ENCODE measurements at places on chromosomes 3 and 15.
A peak's percentile ranks its signal among the peaks of the same experiment; 100 is the strongest.

DNA sequence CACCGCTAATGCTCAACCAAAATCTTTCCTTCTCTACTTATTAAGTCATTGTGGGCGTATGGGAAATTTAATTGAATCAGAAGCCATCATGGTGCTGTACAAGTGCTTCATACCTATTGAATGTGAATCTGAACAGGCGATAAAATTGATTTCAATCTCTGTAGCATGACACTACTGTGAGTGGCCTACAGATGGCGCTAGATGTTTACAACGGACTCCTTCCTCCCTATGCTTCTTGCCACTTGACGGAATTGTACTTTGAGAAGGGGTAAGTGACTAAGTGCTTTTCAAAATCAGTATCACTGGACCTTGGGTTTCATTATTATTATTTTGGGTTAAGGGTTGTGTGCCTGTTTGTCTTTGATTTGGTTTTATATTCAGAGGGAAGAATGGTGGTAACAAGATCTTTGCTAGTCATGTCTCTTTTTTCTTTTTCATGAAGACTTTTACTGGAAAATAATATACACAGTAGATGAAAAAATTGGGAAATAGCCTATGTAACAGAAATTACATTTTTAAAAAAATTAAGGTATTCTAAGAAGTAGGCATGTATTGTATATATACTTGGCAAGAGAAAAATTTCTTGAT is 35.4 kb downstream of the ACP3 start:
- DNase-seq = peak; percentile 14

GRCh38 chr3:11661052-11661656 is 17.4 kb upstream of the VGLL4 start:
- no peak for DNase-seq

- no peak for DNase-seq
Measured at GRCh38 chr3:129651435-129652202, 45.1 kb upstream of the PLXND1 start.

DNA sequence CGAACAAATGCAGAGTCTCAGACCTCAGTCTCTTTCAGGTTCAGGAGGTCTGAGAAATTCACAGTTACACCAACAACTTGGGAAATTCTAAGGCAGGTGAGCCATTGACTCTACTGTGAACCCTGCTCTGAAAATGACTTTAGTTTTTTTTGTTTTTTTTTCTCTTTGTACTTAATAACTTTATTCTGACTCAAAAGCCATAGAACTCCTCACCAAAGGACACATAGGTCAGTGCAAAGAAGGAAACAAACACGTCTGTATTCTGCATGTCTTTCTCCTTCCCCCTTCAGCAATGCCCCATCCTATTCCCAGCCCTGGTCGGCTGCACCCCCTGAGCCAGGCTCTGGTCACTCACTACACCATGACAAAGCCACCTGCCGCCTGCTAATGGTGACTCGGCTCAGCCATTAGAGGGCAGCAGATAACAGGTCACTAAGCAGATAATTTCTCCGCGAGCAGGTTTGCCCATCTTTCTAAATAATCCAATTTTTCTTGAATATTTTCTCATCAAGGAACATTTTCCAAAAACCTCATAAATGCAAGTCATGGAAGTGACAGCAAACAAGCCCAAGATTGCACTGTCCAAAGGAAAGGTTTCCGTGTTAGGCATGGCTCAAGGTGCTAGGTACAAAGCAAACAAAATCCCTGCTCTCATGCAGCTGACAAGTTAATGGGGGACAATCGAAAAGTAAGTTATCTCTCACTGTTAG is 37.7 kb downstream of the TM4SF4 start:
- DNase-seq = no peak

- no peak for DNase-seq
Measured at GRCh38 chr15:36208868-36209582, 370.4 kb upstream of the CDIN1 start.

DNA sequence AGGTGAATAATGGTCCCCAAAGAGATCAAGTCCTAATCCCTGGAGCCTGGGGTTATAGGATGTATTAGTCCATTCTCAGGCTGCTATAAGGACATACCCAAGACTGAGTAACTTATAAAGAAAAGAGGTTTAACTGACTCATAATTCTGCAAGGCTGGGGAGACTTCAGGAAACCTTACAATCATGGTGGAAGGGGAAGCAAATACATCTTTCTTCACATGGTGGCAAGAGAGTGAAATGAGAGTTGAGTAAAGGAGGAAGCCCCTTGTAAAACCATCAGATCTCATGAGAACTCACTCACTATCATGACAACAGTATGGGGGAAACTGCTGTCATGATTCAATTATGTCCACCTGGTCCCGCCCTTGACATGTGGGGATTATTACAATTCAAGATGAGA is 142.9 kb upstream of the ANKRD28 start:
- DNase-seq = no peak

- no peak for DNase-seq
Measured at GRCh38 chr3:27684302-27684701, 37.8 kb downstream of the EOMES start.

DNA sequence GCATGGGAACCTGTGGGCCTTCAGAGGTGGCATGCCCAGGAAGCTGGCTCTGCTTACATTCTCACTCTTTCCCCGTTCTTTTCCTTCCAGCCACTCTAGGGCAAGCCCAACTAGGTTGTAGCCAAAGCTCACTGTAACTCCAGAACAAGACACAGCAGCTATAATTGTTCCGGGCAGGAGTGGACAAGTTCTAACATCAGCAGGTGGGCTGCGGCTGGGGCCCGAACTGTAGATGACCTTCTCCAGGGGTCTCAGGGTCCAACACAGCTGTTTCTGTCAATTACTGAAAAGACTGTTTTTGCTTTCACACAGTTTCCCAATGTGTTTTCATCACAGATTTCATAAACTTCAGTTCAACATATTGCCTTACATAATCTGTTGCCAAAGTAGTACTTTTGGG is 11.5 kb downstream of the RASGRP1 start:
- DNase-seq = no peak

DNA sequence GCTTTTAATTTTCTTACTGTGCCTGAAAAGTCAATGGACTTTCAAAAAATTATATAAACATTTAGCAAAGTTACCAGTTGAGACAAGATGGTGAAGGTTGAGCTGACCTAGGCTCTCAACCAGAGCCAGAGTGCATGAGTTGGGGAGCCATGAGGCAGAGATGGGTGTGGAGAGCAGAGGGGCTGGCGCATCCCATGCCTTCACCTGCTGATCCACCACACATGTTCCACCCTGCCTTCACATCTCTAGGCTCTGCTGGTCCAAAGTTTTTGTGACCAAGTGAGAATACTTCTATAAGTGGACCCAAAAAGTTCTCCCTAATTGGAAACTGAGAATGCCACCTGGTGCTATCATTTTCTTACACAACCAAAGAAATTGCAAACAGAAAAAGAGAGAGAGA is 47.3 kb downstream of the CCR3 start:
- DNase-seq = no peak

DNA sequence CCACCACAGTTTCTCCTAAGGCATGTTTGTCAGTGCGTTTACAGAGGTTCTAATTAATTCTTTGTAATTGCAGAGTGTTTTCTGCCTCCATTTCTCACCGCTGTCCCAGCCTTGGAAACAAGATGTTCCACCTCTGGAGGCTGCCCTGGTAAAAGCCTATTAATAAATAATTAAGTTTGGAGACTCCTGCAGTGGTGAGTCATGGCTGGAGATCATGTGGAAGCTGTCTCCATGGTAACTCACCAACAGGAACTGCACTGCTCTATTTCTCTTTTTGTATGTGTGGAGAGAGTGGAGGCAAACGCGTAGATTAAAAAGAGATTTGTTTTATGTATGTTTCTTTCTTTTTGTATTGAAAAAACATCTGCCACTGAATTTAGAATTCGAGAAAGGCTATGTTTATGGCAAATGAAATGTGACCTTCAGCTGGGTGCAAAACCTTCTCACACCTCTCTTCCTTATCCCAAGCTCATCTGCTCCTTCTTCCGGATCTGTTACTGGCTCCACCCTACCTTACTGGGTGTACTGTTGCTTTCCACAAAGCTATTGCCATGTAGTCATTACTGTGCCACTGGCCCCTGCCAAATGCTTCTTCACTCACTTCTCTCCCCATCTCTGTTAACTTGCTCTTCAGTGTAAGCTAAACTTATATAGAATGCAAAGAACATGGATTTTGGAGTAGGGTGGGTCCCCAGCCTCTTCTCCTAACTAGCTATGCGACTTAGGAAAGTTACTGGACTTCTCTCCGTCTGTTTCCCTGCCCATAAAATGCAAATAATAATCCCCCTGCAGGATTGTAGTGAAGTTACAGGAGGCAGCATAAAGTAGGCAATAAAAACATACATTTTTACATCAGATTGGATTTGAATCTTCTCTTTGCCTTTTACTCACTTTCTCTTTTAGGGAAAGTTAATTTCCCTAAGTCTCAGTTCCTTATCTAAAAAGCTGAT is 778.5 kb downstream of the NTRK3 start:
- no peak for DNase-seq

DNA sequence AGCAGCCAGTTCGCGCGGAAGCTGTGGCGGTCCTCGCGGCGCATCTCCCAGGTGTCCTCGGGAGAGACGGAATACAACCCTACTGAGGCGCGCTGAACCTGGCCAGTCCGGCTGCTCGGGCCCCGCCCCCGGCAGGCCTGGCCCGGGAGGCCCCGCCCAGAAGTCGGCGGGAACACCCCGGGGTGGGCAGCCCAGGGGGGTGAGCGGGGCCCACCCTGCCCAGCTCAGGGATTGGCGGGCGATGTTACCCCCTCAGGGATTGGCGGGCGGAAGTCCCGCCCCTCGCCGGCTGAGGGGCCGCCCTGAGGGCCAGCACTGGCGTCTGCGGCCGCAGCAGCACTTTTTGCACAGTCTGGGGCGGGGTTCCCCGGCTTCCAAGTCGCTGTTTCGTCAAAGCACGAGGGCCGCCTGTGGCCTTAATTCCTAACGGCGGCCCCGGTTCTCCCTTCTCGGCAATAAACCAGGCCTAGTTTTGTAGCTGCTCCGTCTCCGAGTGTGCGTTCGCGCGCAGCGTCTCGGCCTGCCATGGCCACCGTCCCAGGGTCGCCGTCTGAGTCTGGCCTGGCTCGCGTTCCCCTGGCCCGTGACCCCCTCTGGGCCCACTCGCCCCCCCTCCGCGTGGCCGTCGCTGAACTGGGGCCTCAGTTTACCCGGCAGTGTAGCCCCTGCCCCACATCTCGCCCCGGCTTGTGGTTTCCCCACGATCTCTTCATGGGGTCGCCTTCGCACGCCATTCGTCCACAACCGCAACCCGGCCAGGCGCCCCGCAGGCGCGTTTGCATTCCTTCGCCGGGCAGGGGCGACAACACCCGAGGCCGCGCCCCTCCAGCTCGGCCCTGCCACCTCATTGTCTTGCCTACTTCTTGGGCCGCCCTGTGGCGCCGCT is 30.0 kb downstream of the NBEAL2 start:
- peak; percentile 39 for DNase-seq

DNA sequence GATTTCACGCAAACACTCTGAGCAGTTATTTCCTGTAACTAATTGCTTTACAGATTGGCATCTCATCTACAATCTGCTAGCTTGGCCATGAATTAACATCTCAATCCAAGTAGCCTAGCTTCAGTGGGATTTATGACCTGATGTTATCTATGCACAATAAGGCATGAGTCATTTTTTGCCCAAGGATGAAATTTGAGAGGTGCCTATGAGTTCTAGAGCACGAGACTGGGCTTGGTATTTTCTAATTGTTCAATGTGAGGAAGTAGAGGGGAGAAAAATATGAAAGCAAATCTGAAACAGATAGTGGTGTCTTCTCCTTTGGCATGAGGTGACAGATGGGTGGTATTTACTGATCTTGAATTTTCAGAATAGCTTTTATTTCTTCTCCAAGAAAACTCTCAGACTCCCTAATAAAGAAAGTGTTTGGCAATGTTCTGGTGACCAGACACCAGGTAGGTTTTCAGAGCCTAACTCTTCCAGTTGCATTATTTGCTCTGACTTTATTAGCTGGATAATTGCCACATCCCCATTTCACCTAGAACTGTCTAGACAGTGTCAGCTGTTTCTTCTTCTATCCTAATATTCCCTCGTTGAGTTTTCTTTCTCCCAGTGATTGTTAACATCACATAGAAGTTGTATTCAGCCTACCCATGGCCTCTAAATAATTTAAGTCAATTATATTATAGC is 301.0 kb upstream of the UMPS start:
- no peak for DNase-seq

- no peak for DNase-seq
Measured at GRCh38 chr3:46549989-46550388, 16.1 kb downstream of the LRRC2 start.

- no peak for DNase-seq
Measured at GRCh38 chr3:126888186-126888760, 94.6 kb upstream of the PLXNA1 start.

DNA sequence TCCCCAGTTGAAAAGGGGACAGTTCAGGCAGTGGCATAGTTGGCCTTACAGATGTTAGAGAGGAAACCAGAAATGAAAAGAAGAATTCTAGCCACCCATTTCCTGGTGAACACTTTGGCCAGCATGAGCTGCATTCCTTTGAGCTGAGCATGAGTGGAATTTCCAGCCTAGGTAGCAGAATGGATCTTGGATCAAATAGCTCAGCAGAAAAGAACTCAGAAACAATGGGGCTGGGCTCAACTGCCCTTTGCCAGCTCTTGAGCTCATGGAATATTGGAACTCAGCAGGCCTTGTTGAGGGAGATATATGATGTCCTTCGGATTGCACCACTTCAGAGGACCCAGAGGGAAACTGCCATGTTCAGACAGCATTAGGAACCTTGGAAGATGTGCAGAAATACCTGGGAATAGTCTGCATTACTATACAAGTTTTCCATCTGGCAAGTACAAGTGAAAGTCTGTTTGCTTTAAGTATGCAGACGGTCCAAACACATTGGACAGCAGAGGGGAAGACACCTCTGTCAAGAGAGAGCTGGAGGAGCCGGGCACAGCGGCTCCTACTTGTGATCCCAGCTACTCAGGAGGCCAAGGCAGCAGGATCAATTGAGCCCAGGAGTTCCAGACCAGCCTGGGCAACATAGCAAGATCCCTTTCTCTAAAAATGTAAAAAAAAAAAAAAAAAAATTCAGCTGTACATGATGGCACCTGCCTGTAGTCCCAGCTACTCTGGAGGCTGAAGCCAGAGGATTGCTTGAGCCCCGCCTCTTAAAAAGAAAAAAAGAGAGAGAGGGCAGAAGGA is 3.1 kb upstream of the CDV3 start:
- no peak for DNase-seq

DNA sequence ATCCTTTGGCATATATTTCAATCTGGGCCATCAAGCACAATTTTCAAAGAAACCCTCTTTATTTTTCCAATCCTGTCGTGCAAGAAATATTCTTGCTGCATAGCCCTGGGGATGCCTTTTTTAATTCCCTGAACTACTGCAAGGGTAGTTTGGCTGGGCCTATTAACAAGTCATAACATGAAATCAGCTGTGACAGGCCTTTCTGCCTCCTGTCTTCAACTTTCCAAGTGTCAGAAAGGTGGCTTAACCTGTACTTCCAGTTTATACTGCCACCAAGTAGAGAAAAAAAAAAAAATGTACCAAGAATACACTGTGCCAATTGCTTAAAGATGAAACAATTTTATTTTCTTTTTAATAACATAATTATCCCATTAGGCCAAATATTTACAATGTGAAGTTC is 32.4 kb upstream of the SPPL2A start:
- no peak for DNase-seq

DNA sequence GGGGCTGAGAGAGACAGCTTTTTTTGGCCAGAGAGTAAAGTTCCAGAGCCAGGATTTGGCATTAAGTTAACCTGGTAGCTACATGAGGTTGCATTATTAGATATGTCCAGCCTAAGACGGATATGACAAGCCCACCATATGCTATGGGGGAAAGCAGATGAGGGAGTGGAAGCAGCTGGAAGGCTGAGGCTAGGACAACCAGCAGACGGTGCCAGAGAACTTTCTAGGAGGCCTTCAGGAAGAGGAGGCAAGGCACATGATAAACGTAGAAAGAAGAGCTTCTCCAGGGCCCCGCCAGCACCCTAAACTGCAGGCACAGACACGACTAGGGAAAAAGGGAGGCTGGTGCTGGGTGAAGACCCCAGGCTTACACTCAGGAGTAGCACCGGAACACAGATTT is 87.0 kb downstream of the CTNNB1 start:
- no peak for DNase-seq
